ENCODE measurements at places on chromosomes 13 and 19.

GRCh38 chr13:24179486-24179850, 18.9 kb downstream of the SPATA13 start:
- no peak for DNase-seq

DNA sequence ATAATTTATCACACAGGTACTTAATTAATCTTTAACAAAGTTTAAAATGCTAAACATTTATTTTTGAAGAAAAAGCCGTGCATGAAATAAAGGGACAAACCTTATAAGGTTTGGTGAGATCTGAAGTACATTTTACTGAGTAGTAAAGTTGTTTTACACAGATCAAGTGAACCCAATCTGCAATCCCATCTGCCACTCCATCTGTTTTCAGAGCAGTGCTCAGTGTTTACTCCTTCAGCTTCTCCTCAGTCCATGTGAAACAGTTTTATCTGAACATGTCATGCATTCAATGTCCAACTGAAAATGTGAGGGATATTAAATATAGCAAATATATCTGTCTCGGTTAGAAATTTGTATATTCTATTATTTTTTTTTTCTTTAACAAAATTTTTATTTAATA, 166.8 kb downstream of the MAB21L1 start:
- no peak for DNase-seq

GRCh38 chr13:91346850-91347201, 661 bp upstream of the MIR17HG start:
- no peak for DNase-seq

DNA sequence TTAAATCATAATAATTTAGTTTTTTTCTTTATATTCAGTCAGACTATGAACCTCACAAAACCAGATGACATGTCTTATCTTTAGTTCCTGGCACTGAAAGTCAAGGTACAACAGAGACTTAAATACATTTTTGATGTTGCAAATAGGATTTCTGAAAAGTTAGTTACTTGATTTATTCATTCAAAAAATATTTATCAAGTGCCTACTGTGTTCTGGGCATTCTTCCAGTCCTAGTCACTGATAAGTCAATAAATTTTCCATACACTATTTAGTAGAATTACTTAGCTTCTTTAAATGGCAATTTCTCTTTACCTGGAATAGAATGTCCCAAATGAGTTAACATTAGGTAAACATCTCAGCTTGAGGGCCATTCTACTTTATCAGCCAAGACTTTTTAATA, 938.3 kb upstream of the PCDH9 start:
- no peak for DNase-seq

All from activated CD4-positive, CD25-positive, alpha-beta regulatory T cell treated with anti-CD3 and anti-CD28 coated beads, Interleukin-2, amount 50 U/mL, for 16 hours (primary cell).